ENCODE measurements at places on chromosomes 4 and X. TPM values are rescaled to one million over a fixed set of nuclear protein-coding genes. Genes with fewer than 3 reads are reported as not detected.

MAGEB10 gene
- total RNA-seq: not detected

SERTM2 gene
- total RNA-seq: not detected

PRKG2 gene
- total RNA-seq: 0.03 TPM

MFAP3L gene
- total RNA-seq: not detected

C4orf54 gene
- total RNA-seq: 0.63 TPM
